ENCODE measurements at places on chromosomes 7 and 10. TPM values are rescaled to one million over a fixed set of nuclear protein-coding genes. Genes with fewer than 3 reads are reported as not detected.
A peak's percentile ranks its signal among the peaks of the same experiment; 100 is the strongest.

Gene ELN
- 354 TPM for total RNA-seq

Gene CCDC172
- total RNA-seq, result not detected

Gene PRSS58
- total RNA-seq, result not detected

DNA sequence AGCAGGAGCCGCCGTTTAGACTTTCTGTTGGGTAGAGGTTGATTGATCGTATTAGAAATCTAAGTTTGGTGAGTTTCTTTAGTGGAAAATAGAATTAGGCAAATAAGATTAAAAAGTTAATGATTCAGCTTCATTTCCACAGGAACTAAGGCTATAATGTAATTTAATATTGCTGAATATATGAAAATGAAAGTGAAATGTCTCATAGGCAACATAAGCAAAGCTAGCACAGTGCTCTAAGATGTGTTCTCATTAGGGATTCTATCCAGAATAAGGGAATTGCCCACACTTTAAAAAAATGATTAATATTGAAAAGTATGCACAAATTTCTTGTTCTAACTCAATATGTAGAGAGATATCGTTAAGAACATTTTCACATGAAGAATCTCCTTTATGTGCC is 47.0 kb downstream of the SRI start:
- DNase-seq, result no peak

- no peak for DNase-seq
Observed at GRCh38 chr10:3655528-3655927, 129.5 kb downstream of the KLF6 start.

GRCh38 chr7:151993977-151994676 is 31.3 kb upstream of the GALNT11 start:
- no peak for DNase-seq

DNA sequence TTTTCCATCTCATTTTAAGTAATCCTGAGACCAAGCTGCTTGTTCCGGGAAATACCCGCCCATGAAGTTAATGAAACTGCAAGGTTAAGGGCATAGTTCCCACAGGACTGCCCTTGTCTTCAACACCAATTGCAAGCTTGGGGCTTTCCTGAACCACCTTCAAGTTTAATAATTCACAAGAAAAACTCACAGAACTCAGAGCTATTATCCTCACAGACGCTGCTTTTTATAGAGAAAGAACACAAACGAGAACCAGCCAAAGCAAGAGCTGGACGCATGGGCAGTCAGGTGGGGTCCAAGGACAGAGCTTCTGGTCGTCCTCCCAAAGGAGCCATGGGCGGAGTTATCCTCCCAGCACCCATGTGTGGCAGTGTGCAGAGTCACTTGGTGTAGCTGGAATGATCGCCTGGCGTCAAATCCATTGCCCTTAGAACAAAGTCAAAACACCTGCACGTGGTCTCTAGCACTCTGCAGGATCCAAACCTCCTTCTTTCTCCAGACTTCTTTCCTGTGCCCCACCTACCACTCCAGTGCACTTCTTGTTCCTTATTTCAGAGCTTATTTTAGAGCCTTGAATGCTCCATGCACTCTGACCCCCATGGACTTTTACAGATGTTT is 56.7 kb downstream of the SNX10 start:
- DNase-seq, result no peak

DNA sequence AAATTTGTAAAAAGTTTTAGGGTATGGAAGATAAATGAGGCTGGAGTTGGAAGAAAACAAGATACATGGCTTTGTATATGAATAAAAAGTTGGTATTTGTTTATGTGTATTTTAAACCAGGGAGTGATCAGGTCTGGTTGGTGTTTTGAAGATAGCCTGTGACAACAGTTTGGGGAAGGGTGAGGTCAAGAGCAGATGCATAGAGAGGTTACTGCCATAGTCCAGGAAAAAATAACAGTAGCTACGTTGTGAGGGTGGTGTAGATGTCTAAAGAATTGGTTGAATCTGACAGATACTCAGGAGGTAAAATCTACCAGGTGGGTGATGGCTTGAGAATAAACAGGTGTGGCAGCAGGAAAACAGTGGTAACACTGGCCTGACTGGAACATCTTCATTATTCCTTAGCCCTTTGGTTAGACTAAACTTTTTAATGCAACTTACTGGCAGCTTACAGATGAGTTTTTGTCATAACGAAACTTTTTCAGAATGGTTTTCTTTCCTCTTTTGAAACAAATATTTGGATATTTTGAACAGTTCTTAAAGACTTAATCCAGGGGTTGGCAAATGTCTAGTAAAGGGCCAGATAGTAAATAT is 25.5 kb downstream of the ZNRF2 start:
- no peak for DNase-seq

GRCh38 chr10:62046522-62047227 is 145.2 kb downstream of the ARID5B start:
- DNase-seq, result no peak

DNA sequence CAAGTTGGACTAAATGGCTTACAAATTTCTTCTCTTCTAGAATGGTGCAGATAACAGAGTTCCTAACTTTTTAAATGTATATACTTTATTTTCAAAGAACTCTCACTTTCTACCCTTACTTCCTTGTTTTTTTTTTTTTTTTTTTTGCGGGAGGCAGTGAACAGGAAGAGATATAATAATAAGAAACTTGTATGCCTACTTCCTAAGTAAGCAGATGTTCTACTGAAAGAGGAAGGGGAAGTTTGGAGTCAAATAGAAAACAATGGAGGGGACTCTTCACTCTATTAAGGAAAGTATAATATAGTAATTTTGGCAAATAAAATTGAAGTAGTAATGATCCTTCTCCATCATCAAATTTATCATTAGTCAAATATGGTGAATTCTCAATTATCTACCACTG is 754.0 kb downstream of the KCNMA1 start:
- DNase-seq, result no peak

DNA sequence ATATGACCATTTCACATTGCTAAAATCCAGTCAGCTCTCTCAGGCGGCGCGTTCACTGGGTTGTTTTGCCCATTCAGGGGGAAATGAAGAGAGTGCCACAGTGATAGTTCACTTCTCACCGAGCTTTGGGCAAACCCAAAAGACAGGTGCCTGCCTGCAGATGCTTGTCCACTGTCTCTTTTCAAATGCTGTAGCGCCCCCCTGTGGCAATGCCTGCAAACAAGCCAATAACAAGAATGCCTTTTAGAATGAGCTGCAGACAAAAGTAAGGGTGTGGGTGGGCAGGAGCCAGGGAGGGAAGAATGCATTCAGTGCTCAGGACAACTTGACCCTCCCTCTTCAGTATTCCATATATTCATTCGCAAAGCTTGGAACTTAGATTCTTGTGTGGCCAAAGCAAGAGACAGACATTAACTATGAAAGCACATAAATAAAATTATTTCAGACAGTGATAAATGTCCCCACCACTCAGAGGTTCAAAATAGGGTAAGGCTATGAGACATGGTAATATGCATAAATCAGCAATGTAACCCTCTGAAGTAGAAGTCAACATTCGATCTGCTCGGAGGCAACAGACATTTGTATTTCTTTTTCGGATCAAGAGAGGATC is 86.9 kb downstream of the JAZF1 start:
- DNase-seq, result peak; percentile 91

DNA sequence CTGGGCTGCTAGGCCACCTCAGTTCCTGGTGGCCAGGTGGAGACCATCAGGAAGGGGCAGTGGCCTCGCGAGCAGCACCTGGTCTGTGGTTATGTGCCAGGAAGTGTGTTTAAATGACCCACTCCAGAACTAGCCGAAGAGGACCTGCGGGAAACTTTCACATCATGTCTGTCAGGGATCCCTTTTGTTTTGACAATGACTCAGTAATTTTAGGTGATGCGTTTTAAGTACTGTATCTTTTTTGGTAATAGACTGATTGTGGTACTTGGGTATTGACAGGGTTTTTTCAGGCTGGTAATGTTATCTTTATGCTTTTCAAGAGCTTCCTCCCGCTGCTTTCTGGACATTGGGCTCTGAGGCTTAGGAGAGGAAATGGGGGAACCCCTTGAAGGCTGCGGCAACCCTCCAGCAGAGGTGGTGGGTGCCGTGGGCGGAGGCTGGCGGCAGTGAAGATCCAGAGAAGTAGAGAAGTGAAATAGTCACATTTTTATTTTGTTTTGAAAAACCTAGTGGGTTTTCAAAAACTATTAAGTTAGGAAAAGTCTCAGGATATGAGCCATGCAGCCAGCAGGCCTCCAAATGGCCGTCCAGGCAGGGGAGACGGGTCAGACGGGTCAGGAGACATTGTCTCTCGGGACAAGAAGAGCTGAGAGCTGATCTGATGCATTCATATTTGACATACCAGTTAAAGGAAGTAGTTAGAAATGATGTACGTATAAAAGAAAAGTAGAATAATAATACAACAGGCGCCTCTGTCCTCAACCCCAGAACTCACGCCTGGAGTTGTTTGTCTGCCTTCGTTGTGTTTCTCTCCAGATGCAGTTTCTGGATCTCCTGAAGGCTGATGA is 27.7 kb downstream of the PPP2R2D start:
- no peak for DNase-seq

DNA sequence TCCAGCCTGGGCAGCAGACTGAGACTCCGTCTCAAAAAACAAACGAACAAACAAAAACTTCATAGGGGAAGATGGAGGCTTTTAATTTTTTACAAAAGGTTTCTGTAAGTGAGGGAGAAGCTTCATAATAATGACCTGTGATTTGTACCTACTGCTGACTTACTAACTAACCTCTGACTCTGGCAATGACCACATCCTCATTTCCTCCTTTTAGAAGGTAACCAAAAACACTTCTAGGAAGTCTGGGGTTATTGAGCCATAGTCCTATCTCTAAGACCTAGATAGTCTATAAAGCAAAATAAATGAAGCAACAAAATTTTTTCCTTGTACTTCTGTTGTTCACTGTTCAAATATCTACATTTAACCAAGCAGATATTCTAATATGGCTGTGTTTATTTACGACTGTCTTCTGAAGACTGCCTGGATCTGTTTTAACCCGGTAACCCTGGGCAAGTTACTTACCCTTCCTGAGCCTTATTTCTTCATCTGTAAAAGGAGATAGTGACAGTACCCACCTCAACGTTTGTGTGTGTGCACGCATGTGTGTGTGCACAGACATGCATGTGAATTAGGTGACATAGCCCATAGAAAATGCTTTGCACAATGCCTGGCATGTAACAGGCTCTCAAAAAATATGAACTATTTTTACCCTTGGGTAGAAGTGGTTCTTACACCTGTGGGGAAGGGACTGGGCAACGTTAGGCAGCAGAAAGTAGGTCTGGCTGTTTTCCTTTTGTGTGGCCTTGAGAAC is 30.8 kb upstream of the SMNDC1 start:
- no peak for DNase-seq

Measured in posterior vena cava (tissue), 2 donors.